ENCODE measurements at places on chromosomes 2 and 18.
A peak's percentile ranks its signal among the peaks of the same experiment; 100 is the strongest.

- no peak for DNase-seq
Observed at GRCh38 chr18:70149616-70150301, 55.7 kb downstream of the RTTN start.

DNA sequence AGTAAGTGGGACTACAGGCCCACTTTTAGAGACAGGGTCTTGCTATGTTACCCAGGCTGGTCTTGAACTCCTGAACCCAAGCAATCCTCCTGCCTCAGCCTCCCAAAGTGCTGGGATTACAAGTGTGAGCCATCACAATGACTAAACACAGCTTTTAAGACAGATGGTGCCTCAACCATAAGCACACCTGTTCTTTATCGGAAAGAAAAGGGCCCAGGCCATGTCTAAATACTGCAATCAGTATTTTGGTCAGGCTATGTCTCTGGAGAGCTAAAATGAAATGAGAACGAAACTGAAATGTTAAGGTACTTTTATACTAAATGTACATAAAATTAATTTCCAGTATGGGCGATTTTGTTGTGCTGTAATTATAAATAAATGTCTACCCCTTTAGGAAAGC, 69.5 kb upstream of the SPTBN1 start:
- no peak for DNase-seq

GRCh38 chr2:109348671-109349502, 219.9 kb downstream of the SH3RF3 start:
- DNase-seq: no peak

GRCh38 chr2:105609746-105610402, 134.8 kb upstream of the NCK2 start:
- DNase-seq: no peak

- no peak for DNase-seq
Observed at GRCh38 chr2:183610724-183611123, 486.5 kb downstream of the NUP35 start.

DNA sequence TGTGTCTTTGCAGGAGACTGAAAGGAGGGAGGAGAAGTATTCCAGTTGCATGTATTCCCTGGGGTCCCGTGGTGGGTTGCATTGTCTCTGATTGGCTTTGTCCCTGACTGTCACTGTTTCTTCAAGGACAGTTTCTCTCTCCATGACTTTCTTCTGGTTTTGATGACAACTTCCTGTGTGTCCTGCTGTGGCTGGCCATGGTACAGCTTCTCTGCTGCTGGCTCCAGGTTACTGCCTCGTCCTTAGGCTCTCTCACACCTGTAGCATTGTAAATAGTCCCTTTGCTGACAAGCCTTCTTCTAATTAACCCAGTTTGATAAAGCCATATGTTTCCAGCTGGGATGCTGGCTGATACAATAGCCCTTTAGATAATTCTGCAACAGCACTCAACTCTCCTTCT, 129.0 kb downstream of the LPIN1 start:
- no peak for DNase-seq

DNA sequence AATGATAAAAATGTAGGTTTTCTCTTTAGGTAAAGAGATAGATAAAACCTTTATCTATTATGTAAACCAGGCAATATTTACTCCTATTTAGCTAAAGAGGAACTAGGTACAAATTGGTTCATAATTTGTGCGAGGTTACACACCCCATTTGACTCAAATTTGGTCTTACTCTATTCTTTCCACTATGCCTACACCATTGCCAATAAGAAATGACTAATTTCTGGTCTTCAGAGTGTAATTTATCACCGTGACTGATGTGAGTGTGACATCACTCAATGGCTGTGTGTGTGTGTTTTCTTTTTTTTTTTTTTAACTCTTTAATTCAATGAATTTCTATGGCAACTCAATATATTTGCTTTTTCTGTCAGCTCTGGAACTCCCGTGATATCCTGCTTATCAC, 955.8 kb downstream of the TDRD15 start:
- no peak for DNase-seq

DNA sequence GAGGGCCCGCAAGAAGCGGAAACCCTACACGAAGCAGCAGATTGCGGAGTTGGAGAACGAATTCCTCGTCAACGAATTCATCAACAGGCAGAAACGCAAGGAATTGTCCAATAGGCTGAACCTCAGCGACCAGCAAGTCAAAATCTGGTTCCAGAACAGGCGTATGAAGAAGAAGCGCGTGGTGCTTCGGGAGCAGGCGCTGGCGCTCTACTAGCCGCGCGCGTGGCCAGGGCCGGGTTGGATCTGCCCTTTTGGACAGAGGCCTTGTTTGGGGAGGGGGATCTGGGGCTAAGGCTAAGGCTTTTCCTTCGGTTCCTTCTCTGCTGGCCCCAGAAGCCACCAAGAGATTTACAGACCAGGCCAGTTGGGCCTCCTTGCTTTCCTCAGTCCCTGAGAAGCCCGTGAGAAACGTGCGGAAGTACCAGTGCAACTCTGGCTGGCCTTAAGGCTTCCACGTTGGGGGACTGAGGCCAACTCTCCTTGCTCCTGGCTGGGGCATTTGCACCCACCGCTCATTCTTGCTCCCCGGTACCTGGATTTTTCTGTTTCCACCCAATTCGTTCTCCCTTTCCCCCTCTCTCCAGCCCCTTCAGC, 1.0 kb downstream of the HOXD12 start:
- DNase-seq: no peak

DNA sequence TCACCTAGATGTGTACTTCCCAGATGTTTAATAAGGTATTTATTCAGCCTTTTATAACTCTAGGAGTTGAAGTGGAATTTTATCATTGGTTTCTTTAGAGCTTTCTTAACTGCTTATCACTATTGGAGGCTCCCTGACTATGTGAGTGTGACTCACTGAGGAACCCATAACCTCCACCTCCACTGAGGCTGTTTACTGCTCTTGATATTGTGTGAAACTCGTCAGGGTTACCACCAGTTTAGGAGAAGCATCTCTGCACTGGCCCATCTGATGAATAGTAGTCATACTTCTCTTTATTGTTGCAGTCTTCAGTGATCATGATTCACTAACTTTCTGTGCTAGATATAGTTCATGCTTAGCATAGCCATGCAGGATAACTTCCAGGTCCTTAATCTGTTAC, 79.6 kb upstream of the UBXN4 start:
- DNase-seq: no peak

GRCh38 chr2:8059255-8059654, 622.6 kb upstream of the ID2 start:
- DNase-seq: no peak

DNA sequence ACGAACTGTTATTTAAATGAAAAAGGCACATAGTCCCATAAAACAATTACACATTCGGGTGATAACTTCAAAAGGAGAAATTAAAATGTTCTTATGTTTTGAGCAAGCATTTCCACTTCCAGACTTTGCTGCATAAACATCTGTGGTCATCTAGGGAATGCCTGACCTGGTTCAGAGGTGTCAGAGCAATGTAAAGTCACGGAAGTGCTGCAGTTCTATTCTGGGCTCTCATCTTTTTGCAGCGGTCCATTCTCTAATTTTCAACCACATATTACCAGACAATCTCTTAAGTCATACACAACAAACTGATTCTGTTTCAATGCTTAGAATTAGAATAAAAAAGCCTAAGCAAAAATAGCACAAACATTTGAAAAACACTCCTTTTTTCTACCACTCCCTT, 22.0 kb upstream of the PTH2R start:
- DNase-seq: no peak

DNA sequence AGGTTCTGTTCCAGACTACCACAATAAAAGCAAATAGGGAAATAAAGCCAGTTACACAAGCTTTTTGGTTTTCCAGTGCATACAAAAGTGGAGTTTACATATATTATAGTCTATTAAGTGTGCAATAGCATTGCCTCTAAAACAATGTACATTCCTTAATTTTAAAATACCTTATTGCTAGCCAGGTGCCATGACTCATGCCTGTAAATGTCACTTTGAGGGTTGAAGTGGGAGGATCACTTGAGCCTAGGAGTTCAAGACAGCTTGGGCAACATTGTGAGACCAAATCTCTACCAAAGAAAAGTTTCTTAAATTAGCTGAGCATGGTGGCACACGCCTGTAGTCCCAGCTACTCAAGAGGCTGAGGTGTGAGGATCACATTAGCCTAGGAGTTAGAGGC, 52.9 kb upstream of the IMP4 start:
- DNase-seq: no peak

- no peak for DNase-seq
Observed at GRCh38 chr2:128607911-128608506, 289.3 kb upstream of the HS6ST1 start.

DNA sequence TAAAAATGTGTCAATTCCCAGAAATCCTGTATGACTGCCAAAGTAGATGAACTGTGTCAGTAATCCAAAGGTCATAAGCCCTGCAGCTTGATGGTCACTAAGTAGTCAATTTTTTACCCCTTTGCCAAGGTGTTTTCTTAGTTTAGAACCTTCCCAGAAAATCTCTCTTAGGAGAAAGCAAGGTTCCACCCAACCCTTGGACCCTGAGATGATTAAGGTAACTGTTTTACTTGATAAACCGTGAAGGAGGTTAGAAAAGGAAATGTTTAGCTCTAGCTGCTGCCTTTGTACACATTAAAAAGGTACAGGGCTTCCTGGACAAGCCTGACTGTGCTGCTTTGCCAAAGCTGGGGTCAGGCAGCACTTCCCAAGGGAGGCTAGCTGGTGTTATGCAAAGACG, 24.4 kb upstream of the LRP2 start:
- DNase-seq: no peak

GRCh38 chr2:123688231-123688940, 336.7 kb upstream of the CNTNAP5 start:
- DNase-seq: no peak

- no peak for DNase-seq
Observed at GRCh38 chr2:142940606-142941223, 63.3 kb downstream of the KYNU start.

DNA sequence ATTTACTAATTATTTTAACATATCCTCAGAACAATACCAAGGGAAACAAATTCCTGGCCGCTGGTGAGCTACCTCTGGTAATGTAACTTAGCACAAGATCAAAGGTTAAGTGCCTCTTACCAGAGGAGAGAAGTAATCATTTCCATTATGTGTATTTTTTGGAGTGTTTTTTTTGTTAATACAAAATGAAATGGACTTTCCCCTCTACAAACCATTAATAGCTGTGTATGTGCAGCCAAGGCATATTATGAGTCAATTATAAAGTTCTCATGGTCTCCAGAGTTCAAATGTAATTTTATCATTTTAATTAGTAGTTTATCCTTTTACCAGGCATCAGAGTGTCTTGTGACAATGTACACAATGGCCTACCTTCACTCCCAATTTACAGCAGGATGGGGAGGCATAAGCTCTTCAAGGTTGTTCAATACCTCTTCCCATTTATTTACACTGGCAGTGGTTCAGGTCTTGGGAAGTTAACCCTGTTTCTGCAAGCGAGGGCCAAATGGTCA, 242.2 kb downstream of the TGIF1 start:
- DNase-seq: no peak

GRCh38 chr2:143451642-143452281, 322.5 kb downstream of the ARHGAP15 start:
- DNase-seq: peak; percentile 74

DNA sequence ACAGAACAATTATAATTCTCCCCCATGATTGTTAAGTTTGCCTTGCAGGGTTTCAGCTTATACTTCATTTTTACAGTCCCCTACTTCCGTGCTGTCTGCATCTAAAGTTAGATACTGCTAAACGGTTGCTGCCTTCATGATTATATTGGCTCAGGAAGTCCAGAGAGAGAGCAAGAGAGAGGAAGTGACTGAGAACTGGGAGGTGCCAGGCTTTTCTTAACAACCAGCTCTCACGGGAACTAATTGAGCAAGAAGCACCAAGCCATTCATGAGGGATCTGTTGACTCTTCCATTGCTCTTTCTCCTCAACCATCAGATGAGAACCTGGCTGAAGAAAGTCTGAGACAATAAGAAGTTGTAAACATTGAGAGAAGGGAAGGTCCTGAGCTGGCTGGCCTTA, 125.5 kb upstream of the SIX2 start:
- DNase-seq: peak; percentile 64

DNA sequence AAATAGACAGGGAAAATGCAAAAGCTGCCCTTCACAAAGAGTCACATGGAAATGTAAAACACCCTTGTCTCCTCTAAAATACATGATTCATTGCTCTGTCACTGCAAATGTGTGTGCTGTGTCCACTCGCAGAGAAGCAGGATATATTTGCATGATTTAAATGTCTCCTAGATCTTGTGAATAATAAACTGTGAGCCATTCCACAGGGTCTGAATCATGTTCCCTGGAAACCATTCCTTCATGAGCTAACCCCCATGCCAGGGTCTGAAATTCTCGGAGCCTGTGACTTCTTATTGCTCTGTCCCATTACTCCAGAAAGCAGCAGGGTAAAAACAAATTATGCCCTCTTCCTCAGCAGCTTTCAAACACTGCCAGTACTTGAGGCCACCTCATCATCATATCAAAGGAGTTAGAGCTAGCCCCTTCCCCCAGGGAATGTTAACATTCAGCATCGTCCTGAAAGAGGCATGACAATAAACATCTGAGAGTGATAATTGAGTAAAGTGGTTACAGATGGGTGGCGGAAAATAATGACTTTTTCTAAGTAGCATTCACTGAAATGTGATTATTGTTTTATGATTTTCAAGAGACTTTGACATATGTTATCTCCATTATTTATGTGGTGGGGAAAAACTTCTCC, 11.7 kb upstream of the CNGA3 start:
- DNase-seq: no peak

GRCh38 chr2:49928551-49928950, 774.2 kb upstream of the FSHR start:
- DNase-seq: no peak

GRCh38 chr2:143607231-143608062, 478.2 kb downstream of the ARHGAP15 start:
- DNase-seq: no peak

DNA sequence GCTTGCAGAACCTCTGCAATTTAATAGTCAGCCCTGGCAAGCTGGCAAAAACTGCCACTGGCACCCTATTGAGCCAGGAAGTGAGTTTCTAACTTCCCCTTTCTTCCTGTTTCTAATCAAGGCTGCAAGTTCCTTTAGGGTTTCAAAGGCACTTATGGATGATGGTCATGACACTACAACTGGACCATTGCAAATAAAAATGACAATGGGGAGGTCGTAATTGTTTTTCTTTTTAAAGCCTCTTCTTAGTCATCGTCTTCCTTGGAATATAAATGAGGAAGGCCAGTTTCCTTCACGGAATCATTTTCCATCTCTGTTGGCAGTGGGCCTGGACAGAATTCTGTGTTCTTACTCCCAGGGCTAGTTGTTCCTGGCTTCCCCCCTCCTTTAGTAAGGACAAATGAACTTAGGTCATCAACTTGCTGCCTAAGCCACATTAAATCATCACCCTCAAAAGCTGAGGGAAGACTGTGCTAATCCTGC, 35.8 kb downstream of the SH3RF3 start:
- peak; percentile 28 for DNase-seq

DNA sequence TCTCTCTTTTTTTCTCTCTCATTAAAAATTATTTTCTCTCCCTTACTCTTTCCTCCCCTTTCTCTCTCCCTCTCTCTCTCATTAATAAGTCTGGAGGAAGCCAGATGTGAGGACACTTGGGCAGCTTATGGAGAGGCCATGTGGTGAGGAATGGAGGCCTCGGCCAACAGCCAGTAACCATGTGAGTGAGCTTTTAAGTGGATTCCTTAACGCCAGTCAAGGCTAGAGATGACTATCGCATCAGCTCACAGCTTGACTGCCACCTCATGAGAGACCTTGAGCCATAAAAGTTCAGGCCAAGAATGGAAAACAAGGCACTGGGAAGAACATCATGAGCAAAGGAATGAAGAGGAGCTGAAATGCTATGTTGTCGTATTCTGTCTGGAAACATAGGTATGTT, 39.1 kb downstream of the ETAA1 start:
- DNase-seq: no peak
